ENCODE measurements at places on chromosomes 1 and 21.

GRCh38 chr1:107687849-107688753 lies 276.9 kb downstream of the VAV3 start:
- no peak for DNase-seq

GRCh38 chr1:101150670-101151069 lies 86.1 kb upstream of the S1PR1 start:
- no peak for DNase-seq

DNA sequence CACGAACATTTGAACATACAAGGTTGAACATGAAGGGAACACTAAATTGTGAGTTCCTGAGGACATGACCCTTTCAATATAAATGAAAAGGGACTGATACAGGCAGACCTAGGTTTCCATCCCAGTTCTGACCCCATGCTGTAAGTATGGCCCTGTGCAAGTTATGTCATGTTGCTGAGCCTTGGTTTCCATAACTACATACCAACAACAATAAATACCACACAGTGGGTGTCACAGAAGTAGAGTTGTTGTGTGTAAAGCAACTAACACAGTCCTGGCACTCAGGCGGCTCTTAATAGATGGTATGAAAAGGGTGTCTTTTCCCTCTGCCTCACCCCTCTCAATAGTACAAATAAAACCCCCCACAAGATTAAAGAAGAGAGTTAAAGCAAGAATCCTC lies 140.8 kb downstream of the LMX1A start:
- no peak for DNase-seq

- no peak for DNase-seq
Observed at GRCh38 chr1:90534116-90534515, 183.0 kb downstream of the BARHL2 start.

- no peak for DNase-seq
Observed at GRCh38 chr1:161350671-161351070, 17.0 kb downstream of the CFAP126 start.

DNA sequence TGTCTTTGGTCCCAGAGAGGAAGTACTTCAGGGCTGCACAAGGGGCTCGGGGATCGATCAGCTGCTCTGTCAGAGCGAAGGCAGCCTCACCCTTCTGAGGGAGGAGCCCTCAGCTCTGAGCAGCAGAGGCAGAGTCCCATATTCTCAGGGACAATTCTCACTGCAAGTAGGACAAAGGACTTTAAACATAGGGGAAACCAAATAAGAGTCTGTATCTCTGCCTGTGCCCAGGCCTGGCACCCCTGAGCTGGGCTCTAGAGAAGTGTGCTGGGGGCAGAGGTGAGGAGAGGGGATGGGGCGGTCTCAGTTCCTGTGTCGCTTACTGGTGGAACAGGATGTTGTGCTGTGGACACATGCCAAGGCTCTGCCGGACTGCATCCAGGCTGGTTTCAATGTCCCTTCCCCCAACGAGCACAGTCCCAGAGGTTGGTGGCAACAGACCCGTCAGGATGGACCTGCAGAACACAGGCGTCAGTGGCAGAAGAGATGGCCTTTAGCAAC lies 76.6 kb downstream of the ABCA4 start:
- DNase-seq, result no peak

DNA sequence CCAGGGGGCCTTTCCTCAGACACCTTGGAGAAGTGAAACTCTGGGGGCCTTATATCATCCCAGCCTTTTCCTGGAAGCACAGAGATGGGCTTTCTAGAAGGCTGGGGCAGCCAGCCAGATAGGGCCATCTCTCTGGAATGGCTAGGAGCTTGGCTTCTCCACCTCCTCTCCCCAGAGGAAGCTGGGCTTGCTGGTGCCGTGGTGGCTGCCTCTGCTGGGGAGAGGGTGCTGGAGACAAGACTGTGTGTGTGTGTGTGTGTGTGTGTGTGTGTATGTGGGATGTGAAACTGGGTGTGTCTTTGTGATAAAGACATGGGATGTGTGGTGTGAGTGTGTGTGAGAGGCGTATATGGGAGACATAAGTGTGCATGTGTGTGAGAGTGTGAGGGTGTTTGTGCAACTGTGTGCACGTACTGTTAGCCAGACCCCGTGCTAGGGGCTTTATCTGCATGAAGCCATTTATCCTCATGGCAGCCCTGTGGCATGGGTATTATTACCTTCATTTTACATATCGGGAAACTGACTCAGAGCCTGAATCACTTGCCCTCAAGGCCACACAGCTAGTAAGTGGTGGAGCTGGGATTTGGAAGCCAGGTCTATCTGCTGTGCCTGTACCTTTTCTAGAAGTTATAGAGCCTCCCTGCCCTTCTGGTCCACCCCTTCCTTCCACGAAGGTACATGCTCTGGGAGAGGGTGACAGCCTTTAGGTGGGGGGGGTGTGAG lies 44.2 kb downstream of the PTPRU start:
- DNase-seq, result no peak

DNA sequence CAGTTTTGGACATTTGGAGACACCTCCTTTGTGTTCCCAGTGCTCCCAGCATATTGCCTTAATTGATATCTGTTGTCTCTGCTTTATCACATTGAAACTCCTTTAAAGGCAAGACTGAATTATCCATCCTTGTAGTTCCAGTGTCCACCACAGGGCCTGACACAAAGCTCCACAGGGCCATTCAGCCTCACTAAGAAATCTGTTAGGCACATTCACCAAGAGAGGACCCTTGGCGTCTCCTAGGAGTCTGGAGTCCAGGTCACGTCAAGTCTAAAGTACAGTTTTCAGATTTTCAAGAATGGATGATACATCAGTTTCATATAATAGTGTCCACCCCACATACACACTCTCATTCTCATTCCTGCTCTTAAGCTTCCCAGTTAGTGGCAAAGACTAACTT lies 4.8 kb downstream of the ACP6 start:
- no peak for DNase-seq

DNA sequence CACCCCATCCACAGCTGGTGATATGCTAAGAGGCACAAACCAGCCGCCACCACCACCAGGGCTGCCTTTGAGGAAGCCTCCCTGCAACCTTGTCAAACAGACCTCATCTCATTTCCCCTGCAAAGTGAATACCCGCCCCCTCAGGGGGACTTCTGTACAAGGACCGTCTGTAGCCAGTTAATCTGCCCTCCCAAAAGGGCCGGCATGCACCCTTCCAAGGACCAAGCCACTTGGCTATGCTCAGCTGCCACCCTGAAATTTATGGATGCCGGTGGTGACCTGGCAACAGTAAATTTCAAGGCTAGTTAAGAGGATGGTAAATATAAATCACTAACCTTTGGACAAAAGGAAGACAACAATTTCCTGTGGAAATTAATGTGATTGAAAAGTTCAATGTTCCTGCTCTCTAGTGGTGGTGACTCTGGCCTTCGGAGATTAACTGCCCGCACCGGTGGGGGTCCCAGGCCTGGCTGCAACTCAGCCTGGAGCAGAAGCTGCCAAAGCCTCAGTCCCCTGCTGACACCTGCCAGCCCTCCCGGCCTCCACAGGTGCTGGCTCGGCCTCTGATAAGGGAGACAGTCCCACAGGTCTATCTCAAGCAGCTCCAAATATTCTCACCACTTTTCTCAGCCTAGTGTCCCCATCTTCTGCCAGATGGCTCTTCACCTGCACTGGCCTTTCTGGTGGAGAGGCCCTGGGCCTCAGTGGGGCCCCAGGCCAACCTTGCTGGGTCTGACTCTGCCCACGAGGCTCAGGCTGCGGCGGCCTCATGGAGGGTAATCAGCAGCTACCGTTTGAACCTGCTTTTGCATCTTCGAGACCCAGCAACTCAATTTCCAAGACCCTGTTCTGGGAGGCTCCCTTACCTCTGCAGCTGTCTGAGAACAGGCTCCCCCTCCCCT lies 12.2 kb downstream of the TMEM53 start:
- DNase-seq, result no peak

DNA sequence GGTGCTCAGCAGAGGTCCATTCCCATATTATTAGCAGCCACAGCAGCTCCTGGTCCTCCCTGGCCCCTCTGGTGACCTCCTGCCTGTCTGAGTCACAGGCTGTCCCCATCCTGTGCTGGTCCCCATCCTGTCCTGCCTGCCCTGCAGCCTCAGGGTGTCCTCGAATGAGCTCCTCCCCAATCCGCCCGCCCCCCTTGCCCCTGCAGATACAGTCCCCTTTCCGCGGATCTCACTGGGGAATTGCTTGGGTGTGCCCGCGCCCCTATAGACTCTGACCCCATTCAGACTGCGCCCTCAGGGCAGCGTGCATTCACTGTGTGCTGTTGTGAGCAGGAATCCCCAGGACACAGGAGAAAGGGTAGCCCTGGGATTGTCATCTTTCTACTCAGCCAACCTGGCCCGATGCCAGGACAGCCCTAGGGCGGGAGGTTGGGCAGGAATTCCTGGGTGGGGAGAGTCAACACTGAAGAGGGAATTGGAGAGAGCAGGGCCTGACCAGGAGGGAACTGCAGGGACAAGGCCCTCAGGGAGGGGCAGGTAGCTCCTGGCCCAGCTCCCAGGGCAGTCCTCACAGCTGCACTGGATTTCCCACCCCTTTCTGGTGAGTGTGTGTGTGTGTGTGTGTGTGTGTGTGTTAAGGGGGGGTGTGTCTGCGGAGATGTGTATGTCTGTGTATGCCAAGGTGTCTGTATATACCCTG lies 1.1 kb upstream of the GUCA2A start:
- no peak for DNase-seq

DNA sequence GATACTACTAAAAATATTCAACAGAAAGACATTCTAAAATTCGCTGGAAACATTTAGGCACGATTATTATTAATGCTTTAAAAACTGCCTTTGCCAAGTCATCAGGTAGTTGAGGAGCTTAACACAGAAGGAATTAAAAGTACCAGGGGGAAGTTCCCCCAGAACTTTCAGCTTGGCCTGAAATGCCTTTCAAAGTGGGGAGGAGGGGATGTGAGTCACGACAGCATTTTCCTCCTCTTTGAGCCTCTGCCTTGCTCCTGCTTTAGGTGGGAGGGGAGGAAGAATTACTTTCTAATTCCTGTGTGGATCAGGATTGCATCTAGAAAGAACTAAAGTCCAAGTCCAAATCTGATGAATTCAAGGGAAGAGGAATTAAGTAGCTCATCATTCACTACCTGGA lies 183.7 kb downstream of the CLIC6 start:
- DNase-seq, result no peak

- DNase-seq, result no peak
Observed at GRCh38 chr1:92752719-92753118, 32.2 kb downstream of the EVI5 start.

- DNase-seq, result no peak
Observed at GRCh38 chr1:21869620-21870121, 57.6 kb downstream of the LDLRAD2 start.

GRCh38 chr1:55827350-55827749 lies 612.2 kb upstream of the USP24 start:
- no peak for DNase-seq

DNA sequence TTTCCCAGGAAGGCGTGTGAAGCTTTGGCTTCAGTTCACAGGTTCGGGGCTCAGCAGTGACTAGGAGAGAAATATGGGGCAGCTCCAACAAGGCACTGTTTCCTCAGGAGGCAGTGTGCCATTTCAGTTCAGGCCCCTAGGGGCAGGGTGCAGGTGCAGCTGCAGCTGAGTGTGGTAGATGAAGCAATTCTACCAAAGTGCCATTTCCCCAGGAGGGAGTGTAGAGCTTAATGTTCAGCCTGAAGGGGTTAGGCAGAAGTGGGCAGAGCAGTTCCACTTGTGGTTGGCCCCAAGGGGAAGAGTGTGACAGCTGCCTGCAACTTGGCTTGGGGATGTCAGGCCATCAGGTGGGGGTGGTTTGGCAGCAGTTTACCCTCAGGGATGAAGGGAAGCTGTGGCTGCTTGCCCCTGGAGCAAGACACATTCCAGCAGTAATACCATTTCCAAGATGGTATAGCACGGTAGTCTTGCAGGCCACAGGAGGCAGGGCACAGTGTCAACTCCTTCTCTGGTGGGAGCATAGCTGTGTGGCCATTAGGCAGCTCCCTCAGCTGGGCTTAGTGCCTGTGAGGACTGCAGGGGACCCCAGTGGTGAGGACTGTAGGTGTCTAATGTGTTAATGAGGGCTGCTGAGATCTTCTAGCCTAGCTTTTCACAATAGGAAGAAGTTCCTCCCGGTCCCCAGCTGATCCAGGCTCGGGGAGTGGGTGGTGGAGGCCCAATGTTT lies 34.7 kb downstream of the RGSL1 start:
- DNase-seq, result no peak

DNA sequence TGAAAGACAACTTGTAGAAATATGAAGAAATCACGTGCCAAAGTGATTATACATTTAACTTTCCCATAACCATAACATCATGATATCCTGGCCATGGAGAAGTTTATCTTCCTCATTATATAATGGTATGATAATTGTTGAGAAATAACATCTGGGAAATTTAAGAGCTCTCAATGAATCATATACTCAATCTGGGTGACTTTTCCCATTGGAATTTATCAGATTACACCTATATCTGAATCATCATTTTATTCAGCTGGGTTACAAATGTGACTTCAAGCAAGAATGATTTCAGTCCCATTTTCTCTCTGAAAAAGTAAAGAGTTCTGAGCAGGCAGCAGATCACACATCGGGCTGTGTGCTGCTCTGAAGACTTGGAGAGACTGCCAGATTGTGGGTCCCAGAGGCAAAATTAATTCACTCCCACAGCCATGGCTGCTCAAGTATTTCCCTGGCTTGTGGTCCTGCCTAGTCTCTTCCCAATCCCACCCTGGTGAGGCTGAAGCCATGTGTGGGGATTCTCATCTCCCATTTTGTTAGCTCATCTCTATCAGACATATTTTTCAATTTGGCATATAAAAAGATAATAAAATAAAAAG lies 278.0 kb downstream of the MRPL39 start:
- no peak for DNase-seq

GRCh38 chr21:45086337-45086958 lies 12.1 kb downstream of the ADARB1 start:
- DNase-seq, result no peak

- DNase-seq, result no peak
Observed at GRCh38 chr1:23394181-23394580, 24.5 kb upstream of the ZNF436 start.

GRCh38 chr1:223721658-223722607 lies 9.6 kb downstream of the CAPN2 start:
- DNase-seq, result no peak

DNA sequence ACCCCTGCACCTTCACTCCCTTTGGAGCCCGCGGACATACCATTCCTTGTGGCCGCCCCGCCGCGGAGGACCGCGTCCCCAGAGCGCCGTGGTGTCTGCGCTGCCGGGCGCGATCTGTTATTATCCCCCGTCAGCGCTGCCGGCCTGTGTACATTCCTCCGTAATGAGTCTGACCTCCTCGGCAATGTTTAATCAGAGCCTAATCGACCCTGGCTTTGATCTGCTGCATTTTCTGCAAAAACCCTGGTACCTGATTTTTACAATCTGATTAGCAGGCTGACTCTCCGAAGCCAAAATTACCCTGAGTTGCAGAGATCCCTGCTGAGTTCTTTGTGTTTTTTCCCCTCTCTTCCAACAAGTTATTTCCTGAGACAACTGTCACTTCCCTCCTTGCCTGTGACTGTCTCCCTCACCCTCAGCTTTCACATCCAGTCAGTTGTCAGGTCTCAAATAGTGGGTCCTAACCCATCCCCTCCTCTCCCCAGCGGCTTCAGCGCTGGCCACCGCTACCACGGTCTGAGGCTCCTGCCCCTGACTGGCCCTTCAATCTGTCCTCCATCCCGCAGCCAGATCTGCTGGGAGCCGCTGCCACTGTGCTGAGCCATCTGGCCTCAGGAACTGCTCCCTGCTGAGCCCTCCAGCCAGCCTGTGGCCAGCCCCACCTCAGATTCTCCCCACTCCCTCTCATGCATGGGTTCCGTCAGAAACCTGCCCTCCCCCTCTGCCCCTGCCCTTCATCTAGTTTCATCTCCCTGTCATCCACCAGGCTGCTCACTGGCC lies 53.5 kb downstream of the GLIS1 start:
- DNase-seq, result no peak

GRCh38 chr1:182724215-182724614 lies 39.8 kb upstream of the RGS8 start:
- DNase-seq, result no peak
